ENCODE measurements at places on chromosomes 6 and 20.

GRCh38 chr6:3905945-3906845 lies 57.0 kb downstream of the FAM50B start:
- peak; percentile 42 for DNase-seq

DNA sequence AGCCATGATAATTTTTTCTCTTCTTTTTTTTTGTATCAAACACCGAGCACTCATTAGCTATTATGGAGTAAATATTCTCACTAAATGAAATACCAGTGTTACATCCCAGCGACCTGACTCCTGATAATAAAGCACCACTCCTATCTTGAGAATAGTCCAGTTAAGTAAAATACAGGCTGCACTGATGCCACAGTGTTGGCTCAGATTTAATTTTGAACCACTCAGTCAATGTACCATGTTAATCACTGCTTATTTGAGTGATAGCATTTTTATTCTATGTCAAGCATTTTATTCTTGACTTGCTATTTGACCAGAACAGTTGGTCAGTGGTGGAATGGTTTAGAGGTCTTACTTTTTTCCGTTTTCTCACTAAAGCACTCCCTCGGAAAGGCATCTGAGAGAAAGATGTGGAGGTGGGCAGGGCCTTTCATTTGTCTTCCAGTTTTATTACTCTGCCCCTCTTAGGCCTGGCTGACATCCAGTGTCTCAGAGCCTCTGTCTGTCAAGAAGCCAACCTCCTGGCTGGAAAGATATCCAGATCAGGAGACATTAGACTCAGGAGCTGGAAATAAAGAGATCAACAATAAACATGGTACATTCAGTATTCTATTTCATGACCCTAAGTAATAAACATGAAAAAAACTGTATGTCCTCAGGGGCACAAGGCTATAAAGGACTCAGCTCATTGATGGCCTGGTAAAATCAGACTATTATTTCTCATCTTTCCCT lies 457.8 kb downstream of the EPM2A start:
- DNase-seq: no peak

DNA sequence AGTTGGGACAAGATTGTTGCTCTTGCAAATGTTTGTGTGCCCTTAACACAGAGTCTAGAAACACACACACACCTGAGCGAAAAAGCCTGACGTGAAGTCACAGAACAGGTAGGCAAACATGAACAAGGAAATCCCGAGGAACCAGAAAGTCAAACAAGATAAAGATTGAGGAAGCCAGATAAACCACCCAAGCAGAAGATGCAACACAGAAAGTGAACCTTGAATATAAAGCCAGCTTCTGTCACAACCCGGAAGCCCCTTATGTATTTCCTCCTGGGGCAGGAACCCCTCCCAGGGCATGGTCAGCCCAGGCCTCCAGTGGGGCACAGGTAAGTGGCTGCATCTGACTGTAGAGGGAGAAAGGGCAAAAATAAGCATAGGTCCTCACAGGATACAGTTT lies 158.2 kb upstream of the SUPT3H start:
- no peak for DNase-seq

DNA sequence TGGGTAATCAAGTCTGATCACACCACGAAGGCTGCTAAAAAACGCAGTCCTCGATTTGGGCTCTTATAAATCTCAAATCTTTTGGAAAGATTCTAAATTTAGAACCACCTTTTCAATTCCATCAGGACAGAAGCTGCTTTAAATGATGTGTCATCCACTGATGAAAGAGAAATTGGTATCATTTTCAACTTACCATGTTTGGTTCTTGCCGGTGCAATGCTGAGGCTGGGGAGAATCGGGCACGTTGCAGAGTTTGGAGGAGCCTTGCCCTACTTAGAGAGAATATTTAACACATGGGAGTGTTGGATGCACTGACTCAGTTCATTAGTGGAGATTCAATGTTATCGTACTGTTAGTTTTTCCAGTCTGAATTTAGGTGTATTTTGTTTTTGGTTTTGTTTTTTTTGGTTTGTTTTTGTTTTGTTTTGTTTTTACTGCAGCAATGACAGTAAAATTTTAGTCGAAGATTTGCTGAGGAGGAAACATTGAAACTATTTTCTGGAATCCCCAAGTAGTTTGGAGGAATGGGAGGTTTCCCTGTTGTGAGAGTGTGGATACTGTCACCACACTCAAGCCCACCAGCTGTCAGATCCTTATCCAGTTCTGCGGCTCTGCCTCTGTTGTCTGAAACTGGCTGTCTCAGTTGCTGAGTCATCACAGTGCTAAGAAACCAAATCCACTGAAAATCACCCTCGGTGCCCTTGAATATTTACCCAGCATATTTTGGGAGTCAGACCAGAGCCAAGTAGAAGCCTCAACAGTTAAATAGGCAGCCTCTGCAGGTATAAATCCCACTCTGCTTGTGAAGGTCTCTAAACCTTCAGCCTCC lies 497.0 kb downstream of the BTBD3 start:
- peak; percentile 7 for DNase-seq

- DNase-seq: no peak
Measured at GRCh38 chr20:20210327-20210726, 157.6 kb upstream of the INSM1 start.

GRCh38 chr6:149938571-149939355 lies 3.1 kb upstream of the ULBP2 start:
- no peak for DNase-seq

- DNase-seq: no peak
Measured at GRCh38 chr6:87574237-87574804, 15.5 kb downstream of the RARS2 start.

- DNase-seq: no peak
Measured at GRCh38 chr6:166752097-166752496, 125.0 kb upstream of the RPS6KA2 start.

GRCh38 chr6:15375018-15375417 lies 129.1 kb downstream of the JARID2 start:
- no peak for DNase-seq

- peak; percentile 47 for DNase-seq
Measured at GRCh38 chr6:113406048-113406695, 451.0 kb upstream of the MARCKS start.

DNA sequence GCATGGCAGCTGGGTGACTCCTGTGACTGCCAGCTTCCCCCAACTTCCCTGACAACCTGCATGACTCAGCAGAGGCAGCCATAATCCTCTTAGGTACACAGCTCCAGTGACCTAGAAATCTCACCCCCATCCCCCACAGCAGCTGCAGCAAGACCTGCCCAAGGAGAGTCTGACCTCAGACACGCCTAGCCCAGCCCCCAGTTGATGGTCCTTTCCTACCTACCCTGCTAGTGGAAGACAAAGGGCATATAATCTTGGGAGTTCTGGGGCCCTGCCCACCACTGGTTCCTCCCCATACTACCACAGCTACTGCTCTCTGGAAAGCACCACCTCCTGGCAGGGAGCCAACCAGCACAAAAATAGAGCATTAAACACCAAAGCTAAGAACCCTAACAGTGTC lies 90.2 kb downstream of the F13A1 start:
- DNase-seq: no peak

GRCh38 chr6:45836984-45837383 lies 178.7 kb downstream of the CLIC5 start:
- no peak for DNase-seq

DNA sequence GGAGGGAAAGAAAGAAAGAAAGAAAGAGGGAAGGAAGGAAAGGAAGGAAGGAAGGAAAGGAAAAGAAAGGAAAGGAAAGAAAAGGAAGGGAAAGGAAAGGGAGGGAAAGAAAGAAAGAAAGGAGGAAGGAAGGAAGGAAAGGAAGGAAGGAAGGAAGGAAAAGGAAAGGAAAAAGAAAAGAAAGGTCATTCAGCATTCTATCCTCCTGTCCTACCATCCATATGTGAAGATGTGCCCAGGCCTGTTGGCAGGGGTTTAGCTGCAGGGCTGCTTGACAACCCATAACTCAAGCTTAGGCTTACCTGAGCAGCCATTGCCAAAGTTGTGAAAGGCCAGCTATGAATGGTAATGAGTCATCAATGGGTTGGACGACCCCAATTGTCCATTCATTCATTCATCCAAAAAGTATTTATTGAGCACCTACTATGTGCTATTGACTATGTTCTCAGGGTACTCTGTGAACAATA lies 49.9 kb upstream of the OCSTAMP start:
- DNase-seq: no peak

GRCh38 chr6:109059571-109060021 lies 35.0 kb downstream of the SESN1 start:
- peak; percentile 66 for DNase-seq

GRCh38 chr6:126880964-126881363 lies 237.5 kb upstream of the RSPO3 start:
- no peak for DNase-seq
